EH (cell line): ENCODE measurements at places on chromosomes 6 and 20.
A peak's percentile ranks its signal among the peaks of the same experiment; 100 is the strongest.

DNA sequence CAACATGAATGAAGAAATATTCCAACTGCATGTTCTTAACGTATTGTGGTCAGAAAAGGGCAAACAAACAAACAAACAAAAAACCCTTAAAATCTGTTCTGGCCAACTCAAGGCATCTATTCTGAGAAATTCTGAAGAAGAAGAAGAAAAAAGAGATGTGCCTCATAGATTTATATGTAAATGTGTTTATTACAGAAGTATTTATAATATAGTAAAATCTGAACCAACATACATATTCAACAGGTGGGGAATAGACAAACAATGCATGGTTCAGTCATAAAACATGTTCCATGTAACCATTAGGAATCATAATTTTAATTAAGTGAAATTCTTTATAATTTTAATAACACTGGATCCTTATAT, 616 bp downstream of the BTN3A2 start:
- no peak for DNase-seq

DNA sequence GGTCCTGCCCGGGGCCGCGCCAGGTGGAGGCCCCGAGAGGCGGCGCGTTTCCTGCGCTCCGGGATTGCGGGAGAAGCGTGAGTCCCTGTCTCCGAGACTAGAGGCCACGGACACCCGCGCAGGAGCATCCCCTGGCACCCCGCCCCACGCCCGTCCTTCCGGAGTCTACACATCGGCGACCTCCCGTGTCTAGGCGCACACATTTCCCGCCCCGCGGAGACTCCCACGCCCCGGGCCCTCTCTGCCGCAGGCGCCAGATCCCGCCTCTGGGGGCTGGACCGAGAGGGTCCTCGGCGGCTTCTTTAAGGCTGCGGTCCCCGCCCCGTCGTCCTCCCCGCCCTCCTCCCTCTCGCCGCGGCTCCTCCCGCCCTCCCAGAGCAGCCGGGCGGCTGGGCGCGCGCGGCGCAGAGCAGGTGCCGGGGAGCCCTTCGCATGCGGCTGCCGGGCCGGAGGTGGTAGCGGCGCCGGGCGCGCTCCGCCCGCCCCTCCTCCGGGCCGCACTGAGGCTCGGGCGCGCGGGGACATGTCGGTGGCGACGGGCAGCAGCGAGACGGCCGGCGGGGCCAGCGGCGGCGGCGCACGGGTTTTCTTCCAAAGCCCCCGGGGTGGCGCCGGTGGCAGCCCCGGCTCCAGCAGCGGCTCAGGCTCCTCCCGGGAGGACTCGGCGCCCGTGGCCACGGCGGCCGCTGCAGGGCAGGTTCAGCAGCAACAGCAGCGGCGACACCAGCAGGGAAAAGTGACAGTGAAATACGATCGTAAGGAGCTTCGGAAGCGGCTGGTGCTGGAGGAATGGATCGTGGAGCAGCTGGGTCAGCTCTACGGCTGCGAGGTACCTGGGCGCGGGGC, at the start of gene PPP1R14C:
PPP1R14C (plus strand) TSS at position 375 of the 846 bp plus-strand sequence; CDS start at position 524, 149 bp downstream.
- DNase-seq: peak; percentile 30

- peak; percentile 80 for DNase-seq
Observed at GRCh38 chr20:60046011-60046413, 87.8 kb downstream of the CDH26 start.

DNA sequence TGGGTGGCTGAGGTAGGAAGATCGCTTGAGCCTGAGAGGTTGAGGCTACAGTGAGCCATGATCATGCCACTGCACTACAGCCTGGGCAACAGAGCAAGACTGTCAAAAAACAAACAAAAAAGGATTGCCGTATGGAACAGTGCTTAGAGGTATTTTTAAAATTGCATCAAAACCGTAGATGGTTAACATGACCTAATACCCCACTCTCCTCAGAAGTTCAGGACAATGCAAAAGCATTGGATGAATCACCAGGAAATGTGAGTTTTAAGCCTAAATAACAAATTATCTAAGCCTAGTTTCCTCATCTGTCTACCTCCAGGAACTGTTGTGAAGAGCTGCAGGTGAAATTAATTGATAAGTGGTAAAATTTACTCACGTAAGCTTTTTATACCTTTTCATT, 123.8 kb upstream of the ID4 start:
- no peak for DNase-seq

DNA sequence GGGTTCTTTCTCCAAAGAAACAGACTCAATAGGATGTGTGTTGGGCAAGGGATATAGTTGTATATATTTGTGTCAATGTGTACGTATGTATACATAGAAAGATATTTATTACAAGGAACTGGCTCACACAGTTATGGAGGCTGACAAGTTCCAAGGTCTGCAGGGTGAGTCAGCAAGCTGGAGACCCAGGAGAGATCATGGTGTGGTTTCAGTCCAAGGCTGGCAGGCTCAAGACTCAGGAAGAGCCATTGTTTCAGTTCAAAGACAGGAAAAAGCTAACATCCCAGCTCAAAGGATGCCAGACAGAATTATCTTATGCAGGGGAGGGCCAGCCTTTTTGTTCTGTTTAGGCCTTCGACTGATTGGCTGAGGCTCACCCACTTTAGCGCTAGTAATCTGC, 89.9 kb upstream of the RALGAPA2 start:
- DNase-seq: no peak

DNA sequence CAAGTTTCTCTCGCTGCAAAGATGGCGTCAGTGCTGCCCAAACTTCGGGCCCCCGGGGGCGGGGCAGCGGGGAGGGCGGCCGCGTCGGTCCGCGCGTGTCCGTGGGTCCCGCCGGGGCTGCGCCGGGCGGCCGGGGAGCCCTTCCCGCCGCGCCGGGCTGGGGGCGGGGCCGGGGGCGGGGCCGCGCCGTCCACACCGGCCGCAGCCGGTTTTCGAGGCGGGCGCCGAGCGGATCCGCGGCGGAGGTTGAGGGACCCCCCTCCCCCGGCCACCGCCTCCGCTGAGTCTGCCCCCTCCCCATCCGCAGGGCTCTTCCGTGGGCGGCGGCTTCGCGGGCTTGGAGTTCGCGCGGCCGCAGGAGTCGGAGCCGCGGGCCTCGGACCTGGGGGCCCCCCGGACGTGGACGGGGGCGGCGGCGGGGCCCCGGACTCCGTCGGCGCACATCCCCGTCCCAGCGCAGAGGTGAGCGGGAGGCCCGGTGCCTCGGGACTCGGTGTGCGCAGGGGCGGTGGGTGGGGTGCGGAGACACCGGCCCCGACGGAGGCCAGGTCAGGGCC, 572 bp downstream of the SLC2A4RG start:
- DNase-seq: peak; percentile 41

DNA sequence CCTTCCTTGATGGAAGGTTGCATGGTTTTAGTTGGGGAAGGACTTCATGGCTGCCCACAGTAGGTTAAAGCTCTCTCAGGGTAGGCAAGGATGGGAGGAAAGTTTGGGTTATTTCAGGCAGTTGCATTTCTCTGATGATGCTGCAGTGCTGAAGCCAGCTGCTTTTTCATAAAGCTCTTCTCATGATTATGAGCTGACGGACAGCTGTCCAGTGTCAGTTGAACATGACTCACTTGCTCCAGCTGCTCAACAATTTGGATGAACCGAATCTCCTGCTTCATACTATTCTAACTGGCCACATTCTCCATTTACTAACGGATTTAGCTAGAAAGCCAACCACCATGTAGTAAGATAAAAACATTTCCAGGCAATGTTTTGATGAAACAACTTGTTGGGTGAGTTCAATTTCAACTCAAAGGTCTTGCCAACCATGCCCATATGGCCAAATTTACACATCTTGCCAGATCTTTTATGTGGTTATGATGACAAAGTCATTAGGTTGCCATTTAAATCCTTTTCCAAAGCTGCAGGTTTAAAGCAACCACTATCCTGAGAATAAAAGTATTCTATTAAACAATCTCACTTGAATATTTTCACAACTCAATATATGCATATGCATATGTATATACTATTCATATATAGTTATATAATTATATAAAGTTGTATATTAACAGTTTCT, 125.9 kb downstream of the HS3ST5 start:
- no peak for DNase-seq

GRCh38 chr20:44342248-44342647, 5.4 kb downstream of the R3HDML start:
- peak; percentile 44 for DNase-seq

GRCh38 chr6:87944541-87944954, 103.1 kb upstream of the SPACA1 start:
- DNase-seq: peak; percentile 71

- no peak for DNase-seq
Observed at GRCh38 chr20:6966721-6967120, 199.2 kb downstream of the BMP2 start.

GRCh38 chr6:79605968-79606764, 25.0 kb upstream of the SH3BGRL2 start:
- no peak for DNase-seq

GRCh38 chr6:4518506-4518905, 257.7 kb upstream of the CDYL start:
- DNase-seq: peak; percentile 63

DNA sequence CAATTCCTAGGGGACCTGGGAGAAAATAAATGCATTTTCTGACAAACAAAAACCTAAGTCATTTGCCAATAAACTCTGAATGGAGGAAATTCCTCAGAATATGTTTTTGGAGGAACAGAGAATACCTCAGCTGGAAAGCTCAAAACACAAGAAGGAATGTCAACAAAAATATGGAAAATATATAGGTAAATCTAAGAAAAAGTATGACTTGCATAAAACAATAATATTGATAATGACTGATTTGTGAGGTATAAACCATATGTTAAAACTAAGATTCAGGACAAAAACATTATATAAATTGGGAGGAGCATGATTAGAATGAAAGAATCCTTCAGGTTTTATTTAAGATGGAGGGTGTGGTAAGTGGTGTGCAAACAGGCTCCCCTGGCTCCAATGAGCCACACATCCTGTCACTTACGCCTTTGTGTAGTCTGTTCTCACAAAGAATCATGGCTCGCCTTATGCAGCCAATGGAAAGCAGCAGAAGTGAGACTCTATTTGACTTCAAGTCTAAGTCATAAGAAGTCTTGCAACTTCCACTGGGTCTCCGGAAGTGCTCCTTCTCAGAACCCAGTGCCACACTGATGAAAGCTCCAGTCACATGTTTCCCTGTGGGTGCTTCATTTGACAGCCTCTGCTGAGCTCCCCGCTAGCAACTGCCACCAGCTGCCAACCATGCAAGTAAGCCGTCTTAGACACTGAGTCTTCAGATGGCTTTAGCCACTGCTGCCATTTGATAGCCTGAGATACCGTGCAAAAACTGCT, 8.1 kb downstream of the CFAP61 start:
- no peak for DNase-seq

DNA sequence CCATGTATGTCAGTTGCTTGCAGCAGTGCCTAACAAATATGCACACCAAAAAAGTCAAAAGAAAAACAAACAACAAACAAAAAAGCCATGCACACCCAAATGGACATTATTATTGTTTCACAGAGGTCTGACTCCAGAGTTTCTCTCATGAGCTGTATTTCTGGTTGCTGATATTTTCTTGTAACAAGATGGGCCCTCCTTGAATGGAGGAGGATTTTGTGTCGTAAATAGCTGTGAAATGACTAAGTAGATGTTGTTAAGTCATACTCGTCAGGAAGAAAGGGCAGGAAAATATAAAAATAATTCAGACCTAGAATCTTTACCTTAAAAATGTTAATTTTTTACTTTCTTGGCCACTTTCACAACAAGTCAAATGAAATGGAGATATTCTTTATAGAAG, 96.0 kb downstream of the PLEKHG1 start:
- DNase-seq: no peak

DNA sequence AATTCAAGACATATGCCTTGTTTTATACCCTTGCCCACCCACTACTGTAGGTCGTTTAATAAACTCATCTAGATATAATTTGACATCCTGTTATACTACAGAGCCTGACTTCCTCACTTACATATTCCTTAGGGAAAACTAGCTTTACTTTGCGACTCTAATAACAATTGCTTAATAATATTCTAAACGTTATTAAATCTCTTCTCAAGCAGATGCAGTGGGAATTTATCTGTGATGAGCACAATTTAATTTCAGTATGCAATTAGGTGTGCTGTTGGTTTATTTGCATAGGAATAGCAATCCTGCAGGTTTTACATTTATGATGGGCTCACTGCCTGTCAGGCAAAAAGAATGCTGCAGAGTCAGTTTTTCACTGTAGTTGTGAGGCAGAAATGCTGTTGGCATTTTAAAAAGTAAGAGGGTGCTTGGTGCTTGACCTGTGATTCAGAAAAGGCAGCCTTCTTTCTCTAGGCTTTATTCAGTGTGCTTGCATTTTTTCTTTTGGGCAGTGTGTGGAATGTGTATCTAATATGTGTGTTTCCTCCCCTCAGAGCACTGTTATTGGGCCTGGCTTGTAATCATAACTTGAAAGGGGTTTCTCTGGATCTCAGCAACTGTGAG, 152.3 kb upstream of the SCGN start:
- DNase-seq: peak; percentile 72

DNA sequence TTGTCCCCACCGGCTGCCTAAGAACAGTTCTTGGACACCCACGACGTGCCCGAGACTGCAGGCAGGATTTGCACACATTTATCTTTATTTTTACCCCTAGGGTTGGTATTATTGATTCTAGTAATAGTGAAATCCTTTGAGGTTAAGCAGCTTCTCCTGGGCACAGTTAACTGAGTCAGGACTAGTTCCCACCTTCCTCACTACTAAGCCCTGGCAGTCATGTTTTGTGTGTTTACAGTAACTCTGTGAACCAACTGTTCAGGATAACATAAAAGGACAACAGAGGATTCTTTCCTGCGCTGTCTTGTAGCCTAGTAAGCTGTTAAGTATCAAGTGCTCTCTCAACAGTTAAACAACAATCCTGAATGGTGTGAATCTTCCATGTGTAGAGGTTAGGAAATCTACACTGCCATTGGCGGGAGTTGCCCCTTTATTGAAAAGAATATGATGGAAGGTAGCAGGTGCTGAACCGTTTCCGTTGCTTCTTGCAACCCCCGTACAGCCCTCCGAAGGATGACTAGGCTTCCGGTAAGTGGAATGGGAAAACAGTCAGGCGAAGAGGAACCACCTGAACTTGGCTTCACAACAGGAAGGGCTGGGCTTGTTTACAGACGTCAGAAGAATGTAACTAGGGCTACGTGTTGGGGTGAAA, 979 bp upstream of the SOD2 start:
- DNase-seq: no peak

GRCh38 chr20:24657196-24657595, 187.8 kb downstream of the SYNDIG1 start:
- DNase-seq: peak; percentile 56

DNA sequence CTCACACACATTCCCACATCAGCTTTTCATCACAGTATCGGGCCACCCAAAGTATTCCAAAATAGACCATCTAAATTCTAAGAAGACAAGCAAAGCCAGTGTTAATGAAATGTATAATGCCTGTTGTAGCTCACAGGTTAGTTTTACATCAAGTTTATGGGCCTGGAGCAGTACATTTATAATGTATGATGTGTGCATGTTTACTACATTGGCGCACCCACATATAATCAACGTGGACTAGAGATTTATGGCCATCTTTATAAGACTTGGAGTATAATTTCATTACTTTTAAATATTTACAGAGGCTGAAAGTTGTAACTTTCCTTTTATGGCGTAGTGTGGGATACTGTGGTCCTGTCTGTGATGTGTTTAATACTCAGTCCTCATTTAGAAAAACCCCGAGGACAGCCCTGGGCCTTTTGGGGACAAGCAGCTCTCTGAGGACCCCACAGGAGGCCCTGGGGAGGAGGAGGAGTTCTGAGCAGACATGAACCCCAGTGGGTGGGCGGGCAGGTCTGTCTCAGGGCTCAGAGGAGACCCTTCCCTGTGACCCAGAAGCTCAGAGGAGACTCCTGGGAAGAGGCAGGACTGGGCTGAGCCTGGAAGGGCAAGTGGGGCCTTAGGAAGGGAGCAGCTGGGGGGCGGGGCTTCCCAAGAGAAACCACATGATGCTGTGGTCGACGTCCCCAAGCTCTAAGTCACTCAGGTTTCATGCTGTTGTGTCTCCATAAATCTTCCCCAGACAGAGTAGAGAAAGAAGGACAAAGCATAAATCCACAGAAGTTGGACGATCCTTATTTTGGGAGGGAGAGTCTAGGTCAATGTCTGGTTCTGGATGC, 232.1 kb downstream of the PREX1 start:
- DNase-seq: no peak
